Panc1 (cell line): ENCODE measurements at places on chromosomes 16 and 17.
A peak's percentile ranks its signal among the peaks of the same experiment; 100 is the strongest.

DNA sequence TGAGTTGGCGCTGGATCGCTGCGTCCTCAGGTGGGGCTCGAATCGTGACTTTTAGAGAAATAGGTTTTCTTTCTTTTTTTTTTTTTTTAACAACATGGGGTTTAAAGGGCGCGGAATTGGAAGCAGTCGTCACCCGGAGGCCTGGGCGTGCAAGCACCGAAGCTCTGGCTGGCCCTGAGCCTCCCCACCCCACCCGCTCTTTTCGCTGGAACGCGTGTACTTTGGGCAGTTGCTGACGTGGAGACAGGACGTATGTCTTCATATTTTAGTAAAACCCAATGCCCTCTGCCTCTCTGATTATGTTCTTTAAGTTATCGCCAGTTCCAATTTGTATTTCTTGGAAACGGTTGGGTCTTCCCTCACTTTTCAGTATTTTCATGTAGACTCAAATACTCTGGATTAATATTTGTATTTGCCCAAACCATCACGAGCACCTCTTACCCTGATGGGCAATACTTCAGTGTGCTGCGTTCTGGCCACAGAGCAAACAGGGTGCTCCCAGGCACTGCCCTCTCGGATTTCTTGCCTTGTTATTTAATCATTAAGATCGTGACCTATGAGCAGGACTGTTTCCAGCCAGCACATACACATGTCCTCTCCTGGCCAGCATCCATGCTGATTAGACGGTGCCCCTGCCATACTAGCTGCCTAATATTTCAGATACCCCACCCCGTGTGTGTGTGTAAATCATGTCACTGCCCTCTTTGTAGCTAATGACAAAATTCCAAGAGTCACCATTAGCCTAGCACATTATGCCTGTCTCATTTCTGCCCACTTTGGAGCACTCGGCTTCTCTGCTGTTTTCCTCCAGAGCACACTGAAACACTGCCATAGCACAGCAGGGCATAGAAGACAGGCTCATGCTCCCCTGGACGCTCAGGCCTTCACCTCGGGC, 805 bp upstream of the C16orf95 start:
- no peak for DNase-seq

DNA sequence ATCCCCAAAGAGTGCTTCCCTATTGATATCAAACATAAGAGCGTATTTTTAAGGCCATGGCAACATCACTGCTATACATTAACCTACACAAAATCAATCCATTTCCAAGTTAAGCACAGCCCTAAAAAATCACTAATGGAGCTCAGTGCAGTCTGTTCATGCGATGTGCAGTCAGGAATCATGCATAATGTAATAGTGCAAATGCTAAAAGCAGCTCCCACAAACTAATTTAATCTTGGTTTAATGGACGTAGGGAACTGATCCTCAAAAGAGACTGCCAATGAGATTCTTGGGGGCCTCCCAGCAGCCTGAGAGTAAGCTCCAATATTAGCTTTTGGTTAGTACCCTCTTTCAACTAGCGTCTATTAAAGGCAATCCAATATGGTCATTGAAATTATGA, 245.9 kb downstream of the TOX3 start:
- DNase-seq: no peak

- no peak for DNase-seq
Observed at GRCh38 chr17:43176119-43176570, 5.1 kb downstream of the NBR1 start.

GRCh38 chr17:50194140-50194933, 7.1 kb downstream of the COL1A1 start:
- DNase-seq: no peak

GRCh38 chr17:1834380-1835149, 4.8 kb downstream of the RPA1 start:
- DNase-seq: no peak

- no peak for DNase-seq
Observed at GRCh38 chr16:49947907-49948678, 76.9 kb upstream of the CNEP1R1 start.

DNA sequence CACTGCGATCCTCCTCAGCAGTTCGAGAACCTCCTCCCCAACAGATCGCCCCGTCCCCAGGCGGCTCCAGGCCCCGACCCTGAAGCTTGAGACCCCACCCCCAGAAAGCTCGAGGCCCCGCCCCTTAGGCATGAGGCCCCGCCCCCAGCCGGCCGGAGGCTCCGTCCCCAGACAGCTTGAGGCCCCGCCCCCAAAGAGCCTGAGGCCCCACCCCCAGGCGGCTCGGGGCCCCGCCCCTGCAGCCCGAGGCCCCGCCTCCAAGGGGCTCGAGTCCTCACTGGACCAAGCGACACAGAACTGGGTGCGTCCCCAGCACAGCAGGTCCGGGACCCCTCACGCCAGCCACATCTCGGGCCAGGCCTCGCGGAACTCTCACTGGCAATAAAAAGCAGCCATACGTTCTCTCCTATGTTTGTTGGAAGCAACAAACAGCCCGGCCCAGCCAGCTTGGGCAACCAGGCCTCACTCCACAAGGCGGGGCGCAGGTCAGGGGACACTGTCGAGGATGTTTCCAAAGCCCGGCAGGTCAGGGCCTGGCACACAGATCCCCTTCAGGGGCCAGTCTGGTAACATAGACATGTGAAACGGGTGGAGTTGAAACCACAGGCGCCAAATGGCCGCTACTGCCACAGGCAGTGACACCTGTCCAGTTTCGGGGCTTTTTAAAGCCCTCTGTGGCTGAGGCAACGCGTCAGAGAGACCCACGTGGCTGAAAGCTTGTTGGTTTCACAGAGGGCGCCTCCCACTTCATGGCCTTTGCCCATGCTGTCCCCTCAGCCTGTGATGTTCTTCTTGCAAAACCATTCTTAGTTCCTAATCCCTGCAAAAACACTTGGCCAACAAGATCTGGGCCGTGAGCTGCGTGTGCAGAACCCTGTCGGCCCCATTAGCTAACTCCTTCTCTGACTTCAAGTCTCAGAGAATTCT, 224.2 kb downstream of the PARN start:
- DNase-seq: no peak

GRCh38 chr16:31869511-31870201, 4.0 kb upstream of the ZNF267 start:
- peak; percentile 62 for DNase-seq

- no peak for DNase-seq
Observed at GRCh38 chr17:38602956-38603785, 2.6 kb downstream of the SRCIN1 start.

- peak; percentile 36 for DNase-seq
Observed at GRCh38 chr16:75351183-75351582, 82.1 kb downstream of the CFDP1 start.

DNA sequence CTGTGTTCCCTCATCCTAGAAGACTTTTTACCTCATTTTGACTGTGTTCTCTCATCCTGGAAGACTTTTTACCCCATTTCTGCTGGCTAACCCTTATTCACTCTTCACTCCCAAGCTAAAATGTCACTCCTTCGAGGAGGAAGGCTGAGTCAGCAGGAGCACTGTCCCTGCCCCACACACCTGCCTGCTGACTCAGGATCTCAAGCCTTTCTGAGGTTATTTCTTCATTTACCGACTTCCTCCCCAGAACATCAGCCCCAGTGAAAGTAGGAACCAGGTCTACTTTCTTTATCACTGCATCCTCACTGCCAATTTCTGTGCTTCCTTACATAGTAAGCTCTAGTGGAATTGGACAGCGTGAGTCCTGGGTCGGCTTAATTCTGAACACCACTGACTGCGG, 220.6 kb downstream of the HS3ST4 start:
- no peak for DNase-seq

DNA sequence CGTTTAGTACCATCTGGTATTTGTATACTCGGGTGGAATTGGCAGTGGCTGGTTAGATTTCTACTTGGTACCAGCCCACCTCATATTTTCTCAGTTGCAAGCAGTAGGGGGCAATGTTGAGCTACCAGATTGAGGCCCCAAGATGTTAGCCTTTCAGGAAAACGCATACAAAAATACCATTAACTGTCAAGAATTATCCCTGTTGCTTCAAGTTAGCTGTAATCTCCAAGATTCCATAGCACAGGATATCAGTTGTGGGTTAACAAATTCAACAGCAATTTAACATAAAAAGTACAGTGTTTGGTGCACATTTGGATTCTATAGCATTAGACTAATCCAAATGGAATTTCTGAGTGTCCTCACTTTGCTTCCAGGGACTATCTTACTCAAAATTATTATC, 188.2 kb downstream of the FTO start:
- DNase-seq: peak; percentile 45

- no peak for DNase-seq
Observed at GRCh38 chr17:9401434-9401833, 174.2 kb downstream of the STX8 start.
